ENCODE measurements at places on chromosomes 2 and 18.

DNA sequence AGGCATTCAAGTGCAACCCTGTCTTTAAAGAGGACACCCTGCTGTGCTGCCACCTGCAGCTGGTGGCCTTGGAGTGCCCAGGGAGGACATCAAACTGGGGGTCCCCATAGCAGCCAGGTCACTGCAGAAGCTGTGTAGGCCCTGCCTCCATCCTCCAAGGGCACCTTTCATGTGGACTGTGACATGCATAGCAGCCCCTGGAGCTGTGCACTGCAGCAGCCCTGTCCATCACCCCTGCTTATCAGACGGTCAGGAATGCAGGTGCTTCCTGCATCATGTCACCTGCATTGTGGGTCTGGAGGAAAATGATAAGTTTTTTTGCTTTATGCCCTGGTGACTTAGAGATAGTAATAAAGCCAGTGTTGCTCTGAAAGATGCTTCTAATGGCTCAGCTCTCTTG is 155.7 kb downstream of the DYSF start:
- DNase-seq: peak; percentile 3

- DNase-seq: no peak
These were observed 160.6 kb downstream of the RNF144A start for GRCh38 chr2:7077660-7078267.

GRCh38 chr2:61074100-61074499 is 8.4 kb downstream of the SANBR start:
- no peak for DNase-seq

DNA sequence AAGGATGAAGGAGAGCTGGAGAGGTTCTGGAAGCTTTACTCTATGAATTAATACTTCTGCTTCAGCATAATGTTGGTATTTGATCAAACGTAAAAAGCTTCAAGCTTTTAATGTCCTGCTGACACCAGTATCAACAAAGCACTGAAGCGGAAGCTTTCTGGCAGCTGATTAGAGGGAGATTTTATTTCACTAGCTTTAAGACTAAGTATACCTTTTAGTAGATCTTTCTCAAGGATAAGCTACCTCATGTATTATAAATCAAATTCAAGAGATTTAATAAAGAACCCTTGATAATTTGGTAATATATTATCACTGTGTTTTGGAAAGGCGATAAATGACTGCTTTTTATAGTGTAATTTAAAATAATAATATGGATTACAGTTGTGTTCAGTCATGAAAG is 128.0 kb upstream of the CD302 start:
- no peak for DNase-seq

DNA sequence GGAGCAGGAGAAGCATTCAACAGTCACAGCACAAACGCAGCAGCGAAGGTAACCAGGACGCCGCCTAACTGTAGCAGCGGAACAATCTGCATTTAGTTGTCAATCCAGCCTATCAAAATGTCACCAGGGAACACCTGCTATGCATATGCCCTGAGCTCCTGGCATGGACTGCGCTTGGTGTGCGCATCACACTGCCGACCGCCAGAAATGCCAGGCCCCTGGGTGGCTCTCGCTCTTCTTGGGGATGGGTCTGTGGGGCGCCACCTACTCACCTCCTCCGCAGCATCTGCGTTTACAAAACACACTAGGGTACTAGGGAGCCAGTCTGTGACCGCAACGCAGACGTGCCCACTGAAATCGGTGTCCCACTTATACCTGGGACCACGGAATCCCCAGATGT is 31.7 kb downstream of the ZNF516 start:
- no peak for DNase-seq

GRCh38 chr2:226299771-226300170 is 499.8 kb downstream of the IRS1 start:
- no peak for DNase-seq

GRCh38 chr2:190807886-190808285 is 72.7 kb upstream of the GLS start:
- no peak for DNase-seq

- no peak for DNase-seq
These were observed 31.0 kb downstream of the ANKRD29 start for GRCh38 chr18:23631746-23632145.

GRCh38 chr18:47756364-47757016 is 174.0 kb downstream of the SMAD2 start:
- DNase-seq: peak; percentile 83

GRCh38 chr2:28956890-28957289 is 24.2 kb upstream of the TOGARAM2 start:
- peak; percentile 33 for DNase-seq

GRCh38 chr2:6353669-6354068 is 512.0 kb downstream of the CMPK2 start:
- no peak for DNase-seq

DNA sequence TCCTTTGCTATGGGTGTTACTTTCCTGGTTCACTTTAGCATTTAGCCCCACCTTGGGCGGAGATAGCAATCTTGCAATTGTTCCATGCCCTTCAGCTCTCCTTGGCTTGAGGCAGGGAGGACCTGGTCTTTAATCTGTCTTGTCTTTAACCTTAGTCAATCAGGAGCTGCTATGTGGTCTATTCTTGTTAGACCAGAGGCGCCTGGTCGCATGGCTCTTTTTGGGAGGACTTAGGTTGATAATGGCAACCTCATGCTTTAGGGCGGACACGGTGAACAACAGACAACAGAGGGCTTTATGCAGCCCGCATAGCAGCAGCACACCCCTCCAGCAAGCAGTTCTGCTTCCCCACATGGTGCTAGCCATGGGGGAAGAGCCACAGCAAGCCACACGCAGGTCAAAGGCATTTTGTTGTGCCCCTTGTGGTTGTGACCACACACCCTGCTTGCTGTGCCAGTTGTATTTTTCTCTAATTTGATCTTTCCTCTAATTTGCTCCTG is 17.7 kb upstream of the ZDBF2 start:
- no peak for DNase-seq

DNA sequence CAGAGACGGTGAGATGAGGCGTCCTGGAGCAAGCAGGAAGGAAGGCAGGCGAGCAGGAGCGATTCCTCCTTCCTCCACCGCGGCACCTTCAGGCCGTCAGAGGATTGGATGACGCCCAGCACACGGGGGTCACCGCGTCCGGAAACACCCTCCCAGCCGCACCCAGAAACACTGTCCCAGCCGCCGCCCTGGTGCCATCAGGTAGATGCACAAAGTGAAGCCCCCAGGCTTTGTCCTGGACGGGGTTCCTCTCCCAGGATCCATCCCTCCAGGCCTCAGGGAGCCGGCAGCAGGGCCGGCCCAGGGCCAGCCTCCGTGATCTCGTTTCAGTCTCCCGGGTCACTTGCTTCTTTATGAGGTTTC is 31.5 kb downstream of the RTP5 start:
- DNase-seq: no peak

All from WTC11 (cell line).